Fibroblast of skin of abdomen (primary cell): ENCODE measurements at places on chromosomes 6 and 20.

DNA sequence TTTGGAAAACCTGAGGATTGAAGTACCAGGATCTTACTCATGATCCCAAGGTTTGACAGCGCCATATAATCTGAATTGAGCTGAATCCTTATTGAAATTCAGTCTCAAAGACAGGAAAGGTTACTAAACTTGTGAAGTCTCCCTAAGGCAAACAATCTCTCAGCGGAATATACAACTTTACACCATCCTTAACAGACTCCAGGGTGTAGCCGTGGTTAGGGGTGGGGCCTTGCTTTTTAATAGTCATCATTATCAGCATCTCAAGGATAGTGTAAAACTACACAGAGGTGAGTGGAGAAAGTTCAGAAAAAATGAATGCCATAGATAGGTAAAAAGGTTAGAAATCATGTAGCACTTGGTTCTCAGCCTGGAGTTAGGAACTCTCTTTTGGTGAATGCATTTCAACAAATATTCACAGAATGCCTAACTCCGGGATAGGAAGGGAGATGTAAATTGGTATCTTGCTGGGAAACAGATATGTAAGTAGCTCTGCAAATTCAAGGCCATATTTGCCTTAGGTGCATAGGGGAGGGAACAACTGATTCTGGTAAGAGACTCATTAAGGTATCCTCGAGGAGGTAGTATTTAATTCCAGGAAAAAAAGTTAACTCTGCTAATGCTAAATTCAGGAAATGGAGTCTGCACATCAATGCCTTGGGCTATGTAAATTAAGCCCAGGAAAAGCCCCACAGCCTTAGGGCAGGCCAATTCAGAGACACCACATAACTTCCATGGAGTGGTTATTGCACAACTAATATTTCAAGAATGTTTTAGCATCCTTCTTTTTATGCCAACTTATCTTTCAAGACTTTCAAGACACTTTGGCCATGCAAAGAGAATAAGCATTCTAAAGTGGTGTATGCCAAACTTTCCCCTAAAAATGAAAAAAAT is 61.6 kb downstream of the SNAP25 start:
- DNase-seq: peak; percentile 29

GRCh38 chr6:6458172-6458571 is 130.3 kb upstream of the LY86 start:
- DNase-seq: no peak

GRCh38 chr20:9015984-9016324 is 52.9 kb upstream of the PLCB4 start:
- peak; percentile 18 for DNase-seq

DNA sequence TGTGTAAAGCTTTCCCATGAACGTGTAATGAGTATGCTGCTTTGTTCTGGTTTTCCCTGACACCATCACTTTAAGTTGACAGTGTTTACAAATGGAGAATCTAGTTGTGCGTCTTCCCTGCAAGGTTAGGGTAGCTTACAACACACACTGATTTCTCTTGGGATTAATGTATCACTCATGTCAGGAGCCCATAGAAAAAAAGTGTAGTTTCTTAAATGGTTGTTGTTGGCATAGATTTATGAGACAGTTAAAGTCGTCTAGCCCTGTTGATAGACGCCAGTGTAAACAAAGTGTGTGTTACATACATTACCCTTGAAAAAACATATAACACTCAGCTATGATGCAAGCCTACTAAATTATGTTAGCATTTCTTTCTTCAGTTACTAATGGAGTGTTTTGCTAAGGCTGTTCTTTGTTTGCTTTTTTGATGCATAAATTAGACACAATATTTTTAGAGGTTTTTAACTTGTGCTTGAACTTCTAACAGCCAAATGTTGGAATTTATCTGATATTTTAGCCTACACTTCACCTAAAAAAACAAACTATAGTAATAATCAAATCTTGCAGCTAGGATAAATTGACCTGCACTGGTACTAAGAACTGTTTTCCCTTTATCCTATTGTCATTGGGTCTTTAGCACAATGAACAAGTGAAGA is 88.6 kb downstream of the RNF217 start:
- peak; percentile 14 for DNase-seq

GRCh38 chr6:1422290-1422689 is 32.9 kb downstream of the FOXF2 start:
- no peak for DNase-seq

- DNase-seq: peak; percentile 10
Measured at GRCh38 chr6:166341977-166342348, 382 bp downstream of the SFT2D1 start.

DNA sequence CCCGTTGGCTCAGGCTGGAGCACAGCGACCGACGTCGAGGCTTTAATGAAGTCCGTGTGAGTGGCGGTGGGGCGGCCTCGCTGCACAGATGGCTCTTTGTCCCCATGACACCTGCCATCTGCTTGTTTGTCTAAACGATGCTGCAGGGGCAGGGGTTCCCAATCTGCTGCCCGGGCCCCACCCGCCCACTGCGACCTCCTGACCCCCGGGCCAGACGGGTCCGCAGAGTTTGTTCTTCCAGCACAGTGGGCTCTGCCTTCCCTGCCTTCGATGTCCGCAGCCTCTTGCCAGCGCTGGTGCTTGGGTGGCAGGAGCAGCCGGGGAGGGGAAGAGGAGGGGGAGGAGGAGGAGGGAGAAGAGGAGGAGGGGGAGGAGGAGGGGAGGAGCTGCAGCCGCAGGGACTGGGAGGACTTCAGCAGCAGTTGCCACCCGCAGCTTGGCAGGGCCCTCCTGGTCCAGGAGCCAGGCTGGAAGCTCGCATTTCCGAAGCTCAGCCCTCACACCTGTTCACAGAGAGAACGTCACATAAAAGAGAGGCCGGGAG is 210.0 kb downstream of the DLL1 start:
- DNase-seq: no peak

DNA sequence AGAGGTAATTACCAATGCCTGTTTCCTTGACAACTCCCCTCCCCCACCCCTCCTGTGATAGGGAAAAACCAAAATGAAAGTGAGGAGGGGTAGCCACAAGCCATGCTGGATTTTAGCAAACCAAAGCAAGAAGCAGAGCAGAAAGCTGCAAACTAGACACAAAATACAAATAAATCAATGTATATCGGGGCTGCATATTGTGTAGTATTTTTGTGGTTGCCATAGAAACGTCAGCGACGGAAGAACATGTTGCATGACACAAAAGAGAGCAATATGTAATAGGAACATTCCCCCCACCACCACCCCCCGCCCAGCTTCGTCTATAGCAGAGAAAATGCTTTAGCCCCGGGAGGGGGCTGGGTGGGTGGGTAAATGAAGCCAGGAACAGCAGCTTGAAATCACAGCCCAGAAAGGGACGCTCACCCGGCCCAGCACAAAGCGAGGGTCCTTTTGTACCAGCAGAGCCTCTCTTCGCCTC is 548 bp downstream of the AGPAT4 start:
- peak; percentile 33 for DNase-seq

- peak; percentile 93 for DNase-seq
Measured at GRCh38 chr6:158648682-158649131, 1.1 kb upstream of the SYTL3 start.

GRCh38 chr6:37819802-37820717 is 533 bp downstream of the ZFAND3 start:
- peak; percentile 70 for DNase-seq

GRCh38 chr6:127404133-127404532 is 55.1 kb downstream of the KIAA0408 start:
- no peak for DNase-seq

GRCh38 chr20:51532577-51533191 is 9.8 kb downstream of the NFATC2 start:
- peak; percentile 52 for DNase-seq

DNA sequence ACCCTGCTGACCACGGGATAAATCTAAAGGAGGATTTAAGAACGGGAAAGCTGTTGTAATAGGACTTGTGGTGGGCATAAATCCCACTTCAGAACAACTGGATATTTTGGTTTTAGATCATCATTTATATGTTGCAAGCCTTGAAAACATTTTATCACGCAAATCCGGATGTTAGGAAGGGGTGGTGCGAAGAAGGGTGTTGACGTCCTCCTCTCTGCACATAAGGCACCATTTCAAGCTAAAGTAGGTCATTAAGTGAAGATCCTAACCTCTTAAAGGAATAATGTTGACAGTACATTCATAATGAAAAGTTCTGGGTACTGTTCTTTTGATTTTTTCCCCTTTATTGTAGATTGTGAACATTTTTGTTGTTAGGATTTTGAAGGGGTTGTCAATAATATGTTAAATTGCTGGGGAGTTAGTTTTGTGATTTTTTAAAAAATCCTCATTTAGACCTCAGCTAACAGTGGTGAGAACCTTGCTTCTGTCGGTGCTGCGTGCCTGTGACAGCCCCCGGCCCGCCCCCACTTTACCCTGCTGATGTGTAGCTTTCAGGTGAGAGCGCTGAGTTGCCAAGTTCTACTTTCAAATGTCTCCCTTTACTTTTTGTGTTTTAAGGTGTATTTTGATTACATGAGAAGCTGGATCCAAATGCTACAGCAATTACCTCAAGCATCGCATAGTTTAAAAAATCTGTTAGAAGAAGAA is 88.8 kb downstream of the MAP3K4 start:
- no peak for DNase-seq

DNA sequence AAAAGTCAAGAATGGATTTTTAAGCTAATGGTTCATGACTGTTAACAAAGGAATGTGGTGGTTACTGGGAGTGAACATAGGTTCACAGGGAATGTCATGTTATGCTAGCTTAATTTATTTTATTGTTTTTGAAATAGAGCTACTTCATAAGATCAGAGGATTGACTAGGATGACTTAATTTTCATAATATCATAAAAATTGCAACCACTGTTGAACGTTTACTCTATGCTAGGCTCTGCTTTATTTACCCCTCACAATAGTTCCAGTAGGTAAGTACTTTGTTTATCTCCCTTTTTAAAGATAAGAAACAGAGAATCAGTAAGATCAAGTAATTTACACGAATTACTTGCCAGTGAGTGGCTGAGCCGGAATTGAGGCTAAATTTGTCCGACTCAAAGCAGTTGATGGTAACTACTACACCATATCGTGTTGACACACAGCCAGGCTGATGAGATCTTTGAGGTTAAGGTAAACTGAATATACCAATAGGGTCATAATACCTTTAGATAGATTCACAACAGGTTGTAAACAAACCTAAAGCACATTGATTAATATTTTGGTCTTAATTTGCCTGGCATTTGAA is 194.6 kb upstream of the CITED2 start:
- DNase-seq: peak; percentile 85

DNA sequence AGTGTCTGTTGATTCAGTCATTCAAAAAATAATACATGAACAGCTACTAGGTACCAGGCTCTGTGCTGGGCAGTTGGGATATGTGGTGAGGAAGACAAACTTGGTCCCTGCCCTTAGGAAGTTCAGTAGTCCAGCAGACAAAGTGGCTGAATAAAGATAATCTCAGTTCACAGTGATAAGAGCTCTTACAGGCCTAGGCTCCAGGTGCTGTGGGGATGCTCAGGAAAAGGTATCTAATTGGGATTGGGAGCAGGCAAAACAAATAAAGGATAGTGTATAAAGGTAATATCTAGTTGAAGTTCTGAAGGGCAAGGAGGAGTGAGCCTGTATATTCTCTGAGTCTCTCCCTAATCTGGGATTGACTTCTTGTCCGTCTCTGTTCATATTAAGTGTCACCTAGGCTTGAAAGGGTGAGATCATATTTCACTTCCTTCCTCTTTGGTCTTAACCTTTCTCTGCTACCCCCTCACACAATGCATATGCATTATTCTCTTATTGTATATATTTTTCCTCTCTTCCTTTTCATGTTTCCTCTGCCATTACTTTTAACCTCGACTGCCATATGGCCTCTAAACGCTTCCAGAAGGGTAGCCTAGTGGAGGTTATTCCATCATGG is 13.5 kb downstream of the PTPN1 start:
- DNase-seq: no peak

GRCh38 chr6:3228771-3229565 is 1.5 kb upstream of the TUBB2B start:
- peak; percentile 33 for DNase-seq

DNA sequence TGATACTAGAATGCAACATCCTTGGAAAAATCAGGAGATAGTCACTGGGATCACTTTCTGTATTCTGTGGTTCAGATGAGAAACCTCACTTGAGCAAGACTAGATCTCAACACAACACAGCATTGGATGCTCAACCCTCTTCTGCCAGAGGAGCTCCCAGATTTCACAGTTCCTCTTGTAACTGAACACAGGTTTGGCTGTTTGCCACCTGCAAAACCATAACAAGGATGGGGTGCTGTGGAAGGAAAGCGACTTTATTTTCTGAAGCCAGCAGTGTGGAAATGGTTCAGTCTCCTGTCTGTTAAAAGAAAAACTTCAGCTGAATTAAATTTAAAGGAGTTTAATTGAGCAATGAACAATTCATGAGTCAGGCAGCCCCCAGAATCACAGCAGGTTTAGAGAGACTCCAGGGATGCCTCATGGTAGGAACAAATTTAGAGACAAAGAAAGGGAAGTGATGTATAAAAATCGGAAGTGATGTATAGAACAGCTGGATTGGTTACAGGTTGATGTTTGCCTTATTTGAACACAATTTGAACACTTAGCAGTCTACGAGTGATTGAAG is 149.9 kb upstream of the UST start:
- no peak for DNase-seq

DNA sequence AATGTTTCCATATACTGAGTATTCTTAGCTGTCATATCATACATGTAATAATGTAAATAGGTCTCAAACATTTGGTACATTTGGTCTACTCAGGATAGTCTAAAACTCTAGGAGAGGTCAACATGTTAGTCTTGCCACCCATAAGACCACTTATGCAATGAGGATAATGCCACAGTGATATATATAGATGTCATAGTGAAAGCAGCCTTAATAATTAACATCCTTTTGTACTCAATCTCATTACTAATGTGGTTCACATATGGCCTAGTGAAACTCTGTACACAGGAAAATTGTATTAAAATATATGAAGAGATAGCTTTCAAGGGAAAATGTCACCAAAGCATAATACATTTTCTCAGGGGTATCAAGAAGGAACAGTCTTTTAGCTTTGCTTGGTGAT is 577.9 kb downstream of the TFAP2B start:
- DNase-seq: no peak

- no peak for DNase-seq
Measured at GRCh38 chr20:38859070-38859690, 53.7 kb downstream of the PPP1R16B start.

DNA sequence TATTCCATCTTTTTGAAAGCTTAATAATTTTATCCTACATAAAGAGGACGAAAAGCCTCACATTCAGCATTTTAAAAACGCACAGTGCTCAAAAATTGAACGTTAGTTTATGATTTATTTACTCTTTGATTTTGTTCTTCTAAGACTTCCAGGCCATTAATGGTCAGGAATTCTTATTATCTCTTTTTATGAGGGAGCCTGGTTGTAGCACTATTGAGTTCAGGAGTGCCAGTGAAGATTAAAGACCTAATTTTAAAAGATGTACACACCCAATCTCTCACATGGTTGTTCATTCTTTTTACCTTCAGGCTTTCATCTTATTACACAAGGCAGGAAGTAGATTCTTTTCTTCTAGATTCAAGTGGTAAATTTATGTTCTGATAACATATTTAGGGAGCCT is 68.6 kb downstream of the HDDC2 start:
- peak; percentile 10 for DNase-seq

- no peak for DNase-seq
Measured at GRCh38 chr20:9082741-9083140, 13.9 kb downstream of the PLCB4 start.
